ENCODE measurements at places on chromosomes 6 and 20.
A peak's percentile ranks its signal among the peaks of the same experiment; 100 is the strongest.

DNA sequence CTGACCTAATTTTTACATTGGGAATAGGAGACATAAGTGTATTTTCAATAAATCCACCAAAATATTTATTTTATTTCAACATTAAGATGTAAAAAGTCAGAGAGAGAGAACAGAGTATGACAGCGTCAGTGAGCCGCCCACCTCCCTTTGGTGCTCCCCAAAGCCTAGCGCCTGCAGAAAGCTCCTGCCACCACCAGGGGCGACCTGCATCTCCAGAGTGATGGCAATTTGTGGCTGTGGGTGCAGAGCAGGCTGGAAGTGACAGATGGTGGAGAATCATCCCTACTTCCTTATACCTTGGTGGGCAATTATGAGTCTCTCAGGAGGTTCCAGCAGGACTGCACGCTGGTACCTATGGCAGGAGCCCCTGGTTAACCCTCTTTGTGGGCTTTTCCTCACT lies 87.3 kb downstream of the PTPRT start:
- DNase-seq, result no peak

GRCh38 chr6:166927240-166927934 lies 29.0 kb downstream of the RNASET2 start:
- no peak for DNase-seq

DNA sequence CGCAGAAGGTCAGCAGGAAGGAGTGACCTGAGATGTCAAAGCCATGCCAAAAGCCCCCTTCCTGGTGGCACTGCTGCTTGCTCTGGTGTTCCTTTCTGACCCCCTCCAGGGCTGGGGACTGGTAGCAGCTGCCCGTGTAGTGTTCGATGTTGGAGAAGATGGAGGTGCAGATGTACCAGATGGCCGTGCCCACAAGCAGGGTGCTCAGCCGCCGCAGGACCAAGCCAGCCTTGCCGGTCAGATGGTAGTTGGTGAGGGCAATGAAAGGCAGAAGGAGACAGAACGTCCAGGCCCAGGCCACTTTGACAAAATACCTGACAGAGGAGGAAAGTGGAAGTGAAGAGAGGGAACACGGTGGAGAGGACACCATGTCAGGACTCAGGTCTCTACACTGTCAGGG lies 4.1 kb downstream of the FITM2 start:
- no peak for DNase-seq

DNA sequence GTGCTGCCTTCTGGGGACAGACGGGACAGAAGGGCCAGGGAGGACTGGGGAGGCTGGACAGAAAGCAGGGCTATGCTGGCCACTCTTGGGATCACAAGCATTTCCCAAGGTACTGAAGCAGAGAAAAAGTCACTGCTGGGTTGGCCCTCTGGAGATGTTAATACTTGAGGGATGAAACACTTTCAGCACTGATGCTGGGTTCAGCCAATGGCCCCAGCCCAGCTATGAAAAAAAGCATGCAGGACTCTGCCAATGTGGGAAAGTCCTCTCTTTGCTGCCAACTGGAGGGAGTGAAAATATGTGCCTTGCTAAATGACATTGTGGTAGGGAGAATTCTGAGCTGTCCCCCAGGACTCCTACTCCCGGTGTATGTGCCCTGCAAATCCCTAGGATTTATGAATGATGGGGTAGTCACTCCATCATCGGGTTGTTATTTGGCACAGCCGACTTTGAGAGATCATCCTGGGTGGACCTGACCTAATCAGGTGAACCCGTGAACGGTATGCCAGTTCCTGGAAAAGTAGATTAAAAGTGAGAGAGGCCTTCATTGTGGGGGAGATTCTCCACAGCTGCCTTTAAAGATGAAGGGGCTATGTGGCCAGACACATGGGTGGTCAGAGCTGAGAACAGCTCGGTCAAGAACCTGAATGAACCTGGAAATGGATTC lies 119.9 kb upstream of the TRAF3IP2 start:
- no peak for DNase-seq

DNA sequence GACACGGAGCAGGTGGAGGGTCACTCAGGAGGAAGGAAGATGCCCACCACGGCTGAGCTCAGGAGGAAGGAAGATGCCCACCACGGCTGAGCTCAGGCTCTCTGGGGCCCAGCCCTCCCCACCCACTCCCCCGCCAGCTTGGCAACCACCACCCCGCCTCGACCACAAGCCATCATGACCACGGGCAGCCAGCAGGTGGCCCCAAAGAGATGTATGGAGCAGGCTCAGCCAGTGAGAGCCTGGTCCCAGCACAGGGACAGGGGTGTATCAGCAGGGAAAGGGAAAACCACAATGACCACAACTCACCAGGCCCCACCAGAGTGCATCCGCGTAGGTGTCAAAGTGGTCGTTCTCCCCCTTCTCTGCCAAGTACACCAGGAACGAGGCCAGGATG lies 30.4 kb downstream of the KCNQ2 start:
- DNase-seq, result no peak

DNA sequence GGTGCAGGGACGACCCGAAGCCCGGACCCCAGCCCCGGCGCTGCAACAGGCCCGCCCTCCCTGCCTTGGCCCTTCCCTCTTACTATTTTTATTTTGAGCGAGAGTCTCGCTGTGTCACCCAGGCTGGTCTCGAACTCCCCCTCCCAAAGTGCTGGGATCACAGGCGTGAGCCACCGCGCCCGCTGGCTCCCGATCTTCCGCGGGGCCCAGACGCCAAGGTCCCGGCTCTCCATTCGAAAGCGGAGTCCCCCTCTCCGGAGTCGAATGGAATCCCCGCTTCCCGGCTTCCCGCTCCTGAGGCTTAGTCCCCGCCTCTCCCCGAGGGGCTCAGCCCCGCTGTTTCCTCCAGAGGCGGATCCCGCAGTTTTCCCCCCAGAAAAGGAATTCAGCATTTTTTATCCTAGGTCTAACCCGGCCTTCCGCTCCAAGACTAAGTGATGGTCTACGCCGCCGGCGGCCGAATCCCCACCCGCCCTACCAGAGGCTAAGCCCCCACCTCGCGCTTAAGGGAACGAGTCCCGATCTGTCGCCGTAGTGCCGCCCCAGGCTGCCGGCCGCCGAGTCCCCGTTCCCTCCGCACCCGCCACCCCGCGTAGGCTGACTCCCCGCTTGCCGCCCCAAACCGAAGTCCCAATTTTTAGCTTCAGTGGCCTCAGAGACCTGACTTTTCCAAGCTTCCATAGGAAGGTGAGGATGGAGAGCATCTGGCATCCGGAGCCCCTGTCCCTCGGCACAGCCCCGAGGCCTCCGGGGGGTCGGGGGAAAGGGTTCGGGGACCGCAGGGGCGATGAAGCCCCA lies 11.5 kb upstream of the TMC2 start:
- no peak for DNase-seq

DNA sequence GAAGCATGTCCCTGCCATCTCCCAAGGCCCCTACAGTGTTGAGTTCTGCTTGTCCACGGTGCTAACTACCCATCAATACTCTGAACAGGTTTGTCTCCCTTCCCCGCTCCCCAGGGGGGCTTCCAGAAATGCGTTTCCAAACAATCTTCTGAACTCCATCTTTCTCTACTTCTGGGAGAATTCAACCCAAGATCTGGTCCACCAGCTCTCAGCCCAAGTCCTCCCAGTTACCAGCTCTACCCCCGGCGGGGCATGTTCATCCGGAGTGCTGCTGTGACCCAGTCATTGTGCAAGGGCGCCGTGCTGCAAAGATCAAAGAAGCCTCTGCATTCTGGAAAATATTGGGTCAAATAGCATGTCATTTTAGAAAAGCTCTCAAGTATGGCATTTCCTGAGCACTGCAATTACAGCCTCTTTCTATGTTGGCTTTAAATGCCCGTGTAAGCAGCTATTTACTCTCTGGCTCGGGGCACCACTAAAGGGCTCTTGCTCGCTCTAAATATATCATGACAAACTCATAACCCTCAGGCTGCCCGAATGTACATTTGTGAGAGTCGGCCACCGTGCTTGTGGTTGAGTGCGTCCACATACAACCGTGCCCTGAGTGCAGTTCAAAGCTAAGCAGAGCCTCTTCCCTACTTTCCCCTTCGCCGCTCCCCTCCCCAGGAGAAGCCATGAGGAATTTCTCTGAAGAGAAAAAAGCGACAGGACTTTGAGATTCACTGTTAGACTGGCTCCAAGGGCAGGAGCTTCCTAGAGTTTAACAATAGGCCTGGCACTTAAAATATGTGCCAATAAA lies 71.6 kb downstream of the BANF2 start:
- peak; percentile 28 for DNase-seq

GRCh38 chr6:151293688-151294016 lies 53.9 kb downstream of the AKAP12 start:
- no peak for DNase-seq

DNA sequence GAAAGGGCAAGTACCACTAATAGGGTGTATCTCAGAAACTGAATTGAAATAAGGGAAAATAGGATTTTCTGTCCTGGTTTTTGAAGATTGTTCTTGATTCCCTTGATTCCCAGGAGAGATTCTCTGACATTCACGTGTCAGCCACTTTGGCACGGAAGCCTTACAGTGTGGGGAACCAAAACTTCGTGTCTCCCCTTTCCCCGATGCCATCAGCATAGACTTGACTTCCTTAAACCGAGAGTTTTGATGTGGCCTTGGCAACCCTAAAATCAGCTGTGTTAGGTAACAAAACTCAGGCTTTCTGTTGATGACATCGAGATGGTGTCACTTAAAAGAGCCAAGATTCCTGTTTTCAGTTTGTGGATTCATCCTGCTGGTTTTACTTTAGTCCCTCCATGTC lies 7.5 kb downstream of the HMGN4 start:
- no peak for DNase-seq

GRCh38 chr20:8250539-8251200 lies 118.6 kb downstream of the PLCB1 start:
- no peak for DNase-seq

DNA sequence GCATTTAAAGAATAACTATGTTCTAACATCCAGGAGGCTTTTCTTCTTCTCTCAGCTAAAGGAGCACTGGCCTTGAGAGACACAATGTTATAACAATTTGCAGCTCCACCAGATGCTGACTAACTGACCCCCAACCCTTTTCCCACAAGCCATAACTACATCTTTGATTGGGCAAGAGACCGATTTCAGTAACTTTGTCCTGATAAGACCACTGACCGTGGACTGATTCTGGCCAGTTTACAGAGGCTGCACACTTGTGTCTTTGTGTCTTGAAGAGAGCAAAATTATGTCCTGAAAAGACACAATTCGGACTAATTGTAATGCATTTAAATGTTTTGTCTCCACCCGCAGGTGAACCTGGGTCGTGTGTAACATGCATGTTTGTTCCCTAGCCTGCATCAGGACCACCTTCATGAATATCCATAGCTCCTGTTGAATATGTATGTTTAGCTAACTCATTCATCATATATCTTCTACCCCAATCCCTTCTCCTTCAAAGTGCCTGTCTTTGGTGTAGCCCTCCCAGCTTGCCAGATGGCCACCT lies 22.3 kb downstream of the ABRACL start:
- no peak for DNase-seq

DNA sequence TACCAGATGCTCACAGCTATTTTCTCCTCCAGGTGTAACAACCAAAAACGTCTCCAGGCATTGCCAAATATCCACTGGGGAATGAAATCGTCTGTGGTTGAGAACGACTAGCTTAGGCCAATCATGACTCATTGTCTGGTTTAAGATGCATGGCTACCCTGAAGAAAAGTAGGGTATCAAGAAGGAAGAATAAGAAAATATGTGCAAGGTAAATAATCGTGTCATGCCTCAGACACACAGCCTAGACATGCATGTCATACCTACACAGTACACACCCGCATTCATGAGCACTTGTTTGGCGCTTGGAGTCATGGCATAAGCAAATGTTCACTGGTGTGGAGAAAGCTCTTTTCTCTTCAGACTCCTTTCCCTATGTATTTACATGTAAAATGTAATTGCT lies 745.7 kb downstream of the MAFB start:
- DNase-seq, result no peak

GRCh38 chr6:35707714-35708407 lies 19.1 kb upstream of the FKBP5 start:
- DNase-seq, result no peak

DNA sequence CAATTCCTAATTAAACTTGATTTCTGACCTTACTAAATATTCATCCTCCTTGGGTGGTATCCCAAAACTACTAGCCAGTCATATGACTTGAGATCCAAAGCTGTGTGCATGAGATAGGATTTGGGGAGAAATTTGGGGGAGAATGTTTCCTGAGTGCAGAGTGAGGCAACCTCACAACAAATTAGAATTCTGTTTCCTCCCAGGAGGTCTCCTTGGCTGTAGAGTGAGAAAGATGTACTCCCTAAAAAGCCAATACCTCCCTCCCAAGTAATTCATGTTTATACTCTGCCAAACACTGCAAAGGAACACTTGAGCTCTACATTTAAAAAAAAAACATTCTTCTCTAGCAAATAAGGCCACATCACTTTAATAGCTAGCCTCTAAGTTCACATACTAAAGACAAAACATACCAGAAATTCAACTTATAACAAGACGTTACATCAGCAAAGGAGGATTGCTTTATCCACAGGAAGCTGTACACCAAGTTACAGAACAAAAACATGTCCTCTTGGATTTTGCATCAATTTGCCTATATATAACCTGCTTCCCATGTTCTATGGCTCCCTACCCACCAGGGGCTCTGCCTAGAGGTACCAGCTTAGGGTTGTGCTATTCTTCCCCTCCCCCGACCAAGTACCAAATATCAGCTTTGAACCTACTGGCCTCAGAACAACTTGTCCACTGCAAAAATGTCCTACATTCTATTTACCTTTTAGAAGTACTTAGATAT lies 15.4 kb upstream of the TMEM30A start:
- DNase-seq, result no peak

DNA sequence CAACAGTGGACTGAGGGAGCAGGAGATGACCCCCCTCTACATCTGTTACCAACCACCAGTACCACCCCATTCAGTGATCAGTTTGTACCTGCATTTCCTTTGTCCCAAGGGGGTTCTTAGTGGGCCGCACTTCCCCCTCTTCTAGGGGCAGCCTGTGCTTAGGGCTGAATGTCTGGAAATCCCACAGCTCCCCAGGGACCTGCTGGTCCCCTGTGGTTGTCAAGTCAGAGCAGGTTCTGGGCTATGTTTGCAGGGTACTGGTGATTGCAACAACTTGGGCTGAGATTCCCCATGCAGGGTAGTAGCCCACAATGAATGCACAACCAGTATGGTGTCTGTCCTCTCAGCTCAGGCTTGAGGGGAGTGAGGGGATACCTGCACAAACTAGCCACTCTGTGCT lies 39.7 kb upstream of the COL10A1 start:
- DNase-seq, result no peak

DNA sequence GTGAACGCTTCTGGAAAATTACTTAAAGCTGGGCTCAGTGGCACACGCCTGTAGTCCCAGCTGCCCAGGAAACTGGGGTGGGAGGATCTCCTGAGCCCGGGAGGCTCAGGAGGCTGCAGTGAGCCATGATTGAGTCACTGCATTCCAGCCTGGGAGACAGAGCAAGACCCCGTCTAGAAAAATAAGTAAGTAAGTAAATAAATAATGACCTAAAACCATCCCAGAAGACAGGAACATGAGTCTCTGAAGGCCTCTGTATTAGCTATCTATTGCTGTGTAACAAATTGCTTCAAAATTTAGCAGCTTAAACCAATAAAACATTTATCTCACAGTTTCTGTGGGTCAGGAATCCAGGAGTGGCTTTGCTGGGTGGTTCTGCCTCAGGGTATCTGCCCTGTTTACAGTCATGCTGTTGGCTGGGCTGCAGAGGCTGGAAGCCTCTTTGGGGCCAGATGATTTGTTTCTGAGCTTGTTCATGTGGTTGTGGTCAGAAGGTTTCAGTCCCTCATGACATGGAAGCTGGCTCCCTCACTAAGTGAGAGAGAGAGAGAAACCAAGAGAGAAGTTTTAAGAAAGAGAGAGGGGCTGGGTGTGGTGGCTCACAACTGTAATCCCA lies 48.4 kb upstream of the NCOA3 start:
- DNase-seq, result no peak

Data from left kidney (tissue), 8 donors.